H1 (cell line): ENCODE measurements at places on chromosomes 5 and 9. TPM values are rescaled to one million over a fixed set of nuclear protein-coding genes. Genes with fewer than 3 reads are reported as not detected.

GPRIN1 gene
- total RNA-seq, result 12.0 and 12.8 TPM in 2 replicates

DNA sequence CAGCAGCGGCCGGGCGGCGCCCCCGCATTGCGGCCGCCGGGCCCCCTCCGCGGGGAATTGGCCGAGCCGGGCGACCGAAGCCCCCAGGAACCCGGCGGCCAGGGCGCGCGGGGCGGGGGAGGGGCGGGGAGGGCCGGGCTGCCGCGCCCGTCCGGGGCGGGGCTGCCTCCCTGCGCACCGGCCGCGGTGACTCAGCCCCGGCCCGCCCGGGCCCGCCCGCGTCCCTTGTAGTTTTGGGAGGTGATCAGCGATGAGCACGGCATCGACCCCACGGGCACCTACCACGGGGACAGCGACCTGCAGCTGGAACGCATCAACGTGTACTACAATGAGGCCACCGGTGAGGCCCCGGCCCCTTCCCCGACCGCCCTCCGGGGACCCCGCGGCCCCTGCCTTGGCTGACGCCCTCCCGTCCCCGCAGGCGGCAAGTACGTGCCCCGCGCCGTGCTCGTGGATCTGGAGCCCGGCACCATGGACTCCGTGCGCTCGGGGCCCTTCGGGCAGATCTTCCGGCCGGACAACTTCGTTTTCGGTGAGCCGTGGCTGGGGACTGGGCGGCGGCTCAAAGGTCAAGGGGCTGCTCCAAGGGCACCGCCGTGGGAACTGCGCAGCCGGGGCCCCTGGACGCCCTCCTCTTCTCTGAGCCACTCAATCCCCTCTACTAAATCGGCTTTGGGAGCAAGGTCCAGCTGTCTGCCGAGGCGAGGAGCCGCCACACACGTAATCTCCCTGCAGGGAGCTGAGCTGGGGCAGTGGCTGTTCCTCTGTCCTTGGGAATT lies 592 bp downstream of the TUBB4B start:
- DNase-seq, result no peak

DNA sequence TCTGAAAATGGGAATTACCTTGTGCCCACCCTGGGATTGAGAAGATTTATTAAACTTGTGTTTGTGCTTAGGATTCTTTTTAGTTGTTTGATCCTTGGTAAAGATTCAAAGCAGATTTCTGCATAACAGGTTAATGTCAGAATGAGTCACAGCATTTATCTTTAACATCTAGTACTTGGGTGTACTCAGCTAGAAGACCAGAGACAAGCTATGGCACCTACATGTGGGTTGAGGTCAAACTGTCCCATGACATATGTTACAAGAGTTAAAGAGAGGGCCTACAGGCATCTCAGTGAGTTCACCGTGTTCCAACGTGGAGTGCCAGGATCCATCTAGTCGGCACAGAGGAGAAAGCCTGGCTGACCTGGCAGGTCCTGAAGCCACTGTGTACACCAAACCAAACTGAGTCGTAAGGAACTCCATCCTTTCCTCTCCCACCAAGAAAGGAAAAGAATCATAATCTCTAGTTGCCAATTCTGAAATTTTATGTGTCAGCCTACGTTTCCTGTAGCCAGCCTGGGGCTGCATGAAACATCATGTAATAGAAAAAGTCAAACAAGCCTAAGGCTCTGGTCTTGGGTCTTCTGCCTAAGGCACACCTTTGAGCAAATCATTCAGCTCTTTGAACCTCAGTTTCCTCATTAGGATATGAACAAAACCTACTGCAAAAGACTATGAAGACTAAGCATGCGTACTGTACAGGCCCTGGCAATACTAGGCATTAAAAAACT lies 73.7 kb downstream of the RCL1 start:
- DNase-seq, result no peak

- DNase-seq, result no peak
Measured at GRCh38 chr9:128551657-128552152, 682 bp upstream of the SPTAN1 start.

DNA sequence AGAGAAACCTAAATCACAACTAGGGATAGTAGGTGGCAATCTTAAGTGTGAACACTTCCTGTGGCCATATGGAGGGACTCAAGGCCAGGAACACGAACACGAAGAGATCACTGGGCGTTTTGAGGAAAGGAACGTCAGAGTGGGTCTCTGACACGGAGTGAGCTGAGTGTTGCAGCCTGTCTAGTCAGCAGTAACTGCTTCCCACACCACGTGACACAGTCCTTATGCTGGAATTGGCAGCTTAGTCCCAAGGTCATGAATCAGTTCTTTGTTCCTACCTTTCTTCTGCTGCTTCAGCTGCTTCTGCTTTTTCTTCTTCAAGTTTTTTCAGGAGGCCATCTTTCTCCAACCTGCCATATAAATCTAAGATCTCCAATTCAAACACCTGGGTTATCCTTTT lies 18.2 kb downstream of the SPACA9 start:
- no peak for DNase-seq

DNA sequence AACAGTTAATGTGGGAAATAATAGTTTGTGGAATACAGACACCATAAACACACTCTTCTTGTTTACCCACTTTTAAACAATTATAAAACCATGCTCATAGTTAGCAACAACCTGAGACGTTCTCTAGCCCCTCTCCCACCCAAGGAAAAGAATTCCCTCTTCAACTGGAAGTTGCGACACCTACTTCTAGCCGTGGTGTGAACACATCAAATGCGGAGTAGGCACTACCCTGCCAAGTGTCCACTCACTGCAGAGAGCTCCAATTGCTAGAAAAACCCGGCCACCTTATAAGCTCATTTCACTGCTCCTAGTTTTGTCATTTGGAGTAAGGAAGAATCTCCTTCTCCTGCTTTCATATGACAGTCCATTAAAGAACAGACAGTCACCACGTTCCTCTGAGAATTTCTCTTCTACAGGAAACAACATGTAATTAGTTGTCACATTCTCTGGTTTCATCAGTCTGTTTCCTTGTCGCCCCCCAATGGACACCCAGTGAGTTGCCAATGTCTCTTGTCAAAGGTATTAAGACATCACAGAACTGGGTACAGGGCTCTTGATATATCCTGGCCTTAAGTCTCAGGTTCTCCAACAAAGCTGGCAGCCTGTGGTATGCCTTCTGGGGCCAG lies 47.3 kb downstream of the PRLR start:
- DNase-seq, result peak; percentile 63

DNA sequence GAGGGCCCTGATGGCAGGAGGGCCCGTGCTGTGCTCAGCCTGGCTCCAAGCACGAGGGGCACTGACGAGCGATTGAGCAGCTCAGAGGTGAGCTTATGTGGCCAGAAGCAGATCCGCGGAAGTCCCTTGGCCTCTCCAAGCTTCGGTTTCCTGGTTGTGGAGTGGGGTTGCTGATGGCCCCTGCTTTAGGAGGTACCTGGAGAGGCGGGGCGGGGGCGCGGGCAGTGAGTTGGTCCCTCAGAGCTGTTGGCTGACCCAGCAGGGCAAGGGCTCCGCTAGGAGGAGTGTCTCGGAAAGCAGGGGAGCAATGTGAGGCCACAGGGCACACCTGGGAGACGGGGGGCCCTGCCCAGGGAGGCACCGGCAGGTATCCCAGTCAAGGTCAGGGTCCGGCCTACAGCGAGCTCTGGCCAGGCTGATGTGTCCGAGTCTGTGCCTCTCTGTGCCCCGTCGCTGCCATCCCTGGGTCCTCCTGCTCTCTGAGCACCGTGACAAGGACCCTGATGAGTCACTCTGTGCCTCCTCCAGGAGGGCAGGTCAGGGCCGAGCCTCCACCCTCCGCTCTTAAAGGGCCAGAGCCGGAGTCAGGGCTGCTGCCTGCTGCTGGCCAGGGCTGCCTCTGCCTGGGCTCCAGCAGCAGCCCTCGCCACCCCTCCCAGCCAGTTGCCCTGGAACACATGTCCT lies 14.8 kb downstream of the NCS1 start:
- peak; percentile 75 for DNase-seq

DNA sequence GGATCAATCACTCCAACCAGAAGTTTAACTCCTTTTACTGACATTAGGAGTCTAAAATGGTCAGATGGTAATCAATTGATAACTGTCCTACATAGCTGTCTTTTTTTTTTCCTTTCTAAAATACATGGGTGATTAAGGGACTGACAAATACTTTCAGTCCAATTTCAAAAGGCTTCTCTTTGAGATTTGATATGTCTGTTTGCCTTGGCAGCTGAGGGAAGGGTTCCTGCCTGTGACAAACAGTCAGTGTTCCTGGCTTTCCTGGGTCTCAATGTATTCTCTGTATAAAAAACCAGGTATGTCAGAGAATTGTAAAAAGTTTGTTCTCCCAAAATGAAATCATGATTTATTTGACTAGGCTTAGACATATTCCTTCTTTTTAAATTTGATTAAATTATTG lies 84.5 kb downstream of the MEGF10 start:
- no peak for DNase-seq

DNA sequence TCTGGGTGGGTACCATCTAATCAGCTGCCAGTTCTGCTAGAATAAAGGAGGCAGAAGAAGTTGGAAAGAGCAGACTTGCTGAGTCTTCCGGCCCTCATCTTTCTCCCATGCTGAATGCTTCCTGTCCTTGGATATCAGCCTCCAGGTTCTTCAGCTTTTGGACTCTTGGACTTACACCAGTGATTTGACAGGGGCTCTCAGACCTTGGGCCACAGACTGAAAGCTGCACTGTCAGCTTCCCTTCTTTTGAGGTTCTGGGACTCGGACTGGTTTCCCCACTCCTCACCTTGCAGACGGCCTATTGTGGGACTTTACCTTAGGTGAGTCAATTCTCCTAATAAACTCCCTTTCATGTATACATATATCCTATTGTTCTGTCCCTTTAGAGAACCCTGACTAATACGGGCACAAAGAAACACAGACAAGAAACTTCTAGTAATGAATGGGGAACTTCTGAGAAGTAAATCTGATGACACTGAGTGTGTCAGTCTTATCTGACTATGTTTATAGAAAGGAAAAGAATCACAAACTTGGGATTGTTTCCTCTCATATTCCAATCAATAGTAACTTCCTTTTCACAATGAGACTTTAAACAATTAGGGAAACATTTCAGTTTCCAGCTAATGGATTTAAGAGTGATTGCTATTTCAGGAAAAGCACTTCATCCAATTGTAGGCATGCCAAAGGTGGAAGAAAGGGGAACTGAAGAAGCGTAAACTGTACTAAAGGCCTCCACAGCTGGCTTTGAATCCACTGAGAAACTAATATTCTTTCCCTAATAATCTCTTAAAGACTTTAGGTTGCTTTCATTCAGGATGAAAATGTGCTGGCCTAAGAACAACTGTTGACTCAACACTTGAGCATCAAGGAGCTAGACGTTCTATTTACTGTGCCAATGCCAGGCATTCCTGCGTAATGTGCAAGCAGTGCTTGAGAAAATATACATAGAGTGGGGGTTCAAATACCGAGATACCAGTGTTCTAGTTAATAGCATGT lies 127.9 kb upstream of the PTGER4 start:
- DNase-seq, result peak; percentile 7

DNA sequence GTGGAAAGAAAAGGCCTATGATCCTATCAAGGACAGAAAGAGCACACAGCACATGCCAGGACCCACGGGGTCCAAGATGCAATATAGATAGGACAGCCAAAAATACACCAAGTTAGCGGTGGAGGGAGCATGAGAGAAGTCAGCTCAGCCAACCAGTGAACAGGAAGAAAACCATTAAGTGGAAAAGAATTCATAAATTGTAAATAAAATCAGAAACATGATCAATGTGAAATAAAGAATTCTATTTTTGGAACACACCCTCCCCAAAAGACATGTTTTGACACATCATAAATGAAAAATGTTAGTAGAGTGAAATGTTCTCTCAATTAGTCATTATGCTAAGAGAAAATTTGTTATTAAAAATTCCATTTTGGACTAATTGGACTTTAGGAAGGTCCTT lies 35.6 kb downstream of the ATPSCKMT start:
- DNase-seq, result no peak

PCDHB13 gene
- 1.1 and 1.4 TPM in 2 replicates for total RNA-seq

ROR2 gene
- 4.0 and 4.3 TPM in 2 replicates for total RNA-seq

FBP2 gene
- total RNA-seq, result not detected in 2 replicates

GPR150 gene
- total RNA-seq, result not detected in 2 replicates

GRCh38 chr9:18822850-18823249 lies 210.2 kb downstream of the SAXO1 start:
- DNase-seq, result no peak

PRELID2 gene
- total RNA-seq, result 7.5 and 7.8 TPM in 2 replicates

AGXT2 gene
- total RNA-seq, result not detected in 2 replicates

CARTPT gene
- total RNA-seq, result not detected in 2 replicates

DNA sequence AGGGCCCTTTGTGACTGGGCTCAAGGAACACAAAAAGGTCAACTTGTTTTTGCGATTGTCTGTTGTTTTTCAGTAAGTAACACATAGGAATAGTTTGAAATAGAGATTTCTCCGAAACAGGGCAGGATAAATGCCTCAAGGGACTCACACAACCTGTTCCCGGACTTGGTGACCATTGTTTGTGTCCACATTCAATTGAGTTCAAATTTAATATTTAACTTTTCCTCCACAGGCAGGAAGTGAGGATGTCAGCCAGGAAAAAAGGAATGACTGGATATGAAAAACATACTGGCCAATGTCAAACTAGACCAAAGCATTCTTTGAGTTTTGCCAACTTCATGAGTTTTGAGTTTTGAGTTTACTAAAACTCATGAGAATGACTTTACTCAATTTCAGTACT lies 72.7 kb downstream of the SPATA31C2 start:
- DNase-seq, result no peak

TXNDC8 gene
- total RNA-seq, result not detected in 2 replicates

SARDH gene
- total RNA-seq, result 7.3 and 7.4 TPM in 2 replicates

DNA sequence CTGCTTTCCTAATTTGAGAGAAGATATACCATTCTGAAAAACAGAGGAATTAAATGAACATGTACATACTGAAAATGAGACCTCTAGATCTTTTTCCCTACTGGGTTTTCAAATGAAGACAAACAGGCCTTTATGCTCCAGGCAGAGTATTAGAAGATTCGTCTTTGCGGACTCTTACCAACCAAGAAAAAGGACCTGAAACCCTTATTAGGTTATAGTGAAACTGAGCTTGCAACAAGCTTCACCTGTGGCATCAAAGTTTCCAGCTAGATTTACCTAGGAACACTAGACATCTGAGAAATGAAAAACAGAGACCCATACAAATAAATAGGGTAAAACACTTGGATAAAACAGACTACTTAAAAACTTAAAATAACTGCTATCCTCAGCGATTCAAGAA lies 46.3 kb downstream of the SMIM15 start:
- no peak for DNase-seq

- no peak for DNase-seq
Measured at GRCh38 chr9:136050701-136051452, 44.2 kb downstream of the NACC2 start.

DNA sequence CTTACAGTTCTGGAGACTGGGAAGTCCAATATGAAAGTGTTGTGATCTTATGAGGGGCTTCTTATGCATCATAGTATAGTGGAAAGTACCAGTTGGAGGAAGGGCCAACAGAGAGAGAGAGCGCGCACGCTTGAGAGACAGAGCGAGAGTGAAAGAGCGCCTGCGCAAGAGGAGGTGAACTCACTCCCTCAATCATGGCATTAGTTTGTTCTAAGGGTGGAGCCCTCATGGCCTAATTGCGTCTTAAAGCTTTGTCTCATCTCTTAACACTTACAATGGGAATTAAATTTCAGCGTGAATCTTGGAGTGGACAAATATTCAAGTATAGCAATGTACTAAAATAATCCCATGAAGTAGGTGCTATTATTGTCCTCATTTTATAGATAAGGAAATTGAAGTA lies 303.2 kb downstream of the OSTF1 start:
- no peak for DNase-seq

TTF1 gene
- total RNA-seq, result 22.2 and 22.6 TPM in 2 replicates

GRCh38 chr5:88678770-88679381 lies 204.1 kb downstream of the MEF2C start:
- DNase-seq, result no peak
